ENCODE measurements at places on chromosomes 5 and 9. TPM values are rescaled to one million over a fixed set of nuclear protein-coding genes. Genes with fewer than 3 reads are reported as not detected.

DNA sequence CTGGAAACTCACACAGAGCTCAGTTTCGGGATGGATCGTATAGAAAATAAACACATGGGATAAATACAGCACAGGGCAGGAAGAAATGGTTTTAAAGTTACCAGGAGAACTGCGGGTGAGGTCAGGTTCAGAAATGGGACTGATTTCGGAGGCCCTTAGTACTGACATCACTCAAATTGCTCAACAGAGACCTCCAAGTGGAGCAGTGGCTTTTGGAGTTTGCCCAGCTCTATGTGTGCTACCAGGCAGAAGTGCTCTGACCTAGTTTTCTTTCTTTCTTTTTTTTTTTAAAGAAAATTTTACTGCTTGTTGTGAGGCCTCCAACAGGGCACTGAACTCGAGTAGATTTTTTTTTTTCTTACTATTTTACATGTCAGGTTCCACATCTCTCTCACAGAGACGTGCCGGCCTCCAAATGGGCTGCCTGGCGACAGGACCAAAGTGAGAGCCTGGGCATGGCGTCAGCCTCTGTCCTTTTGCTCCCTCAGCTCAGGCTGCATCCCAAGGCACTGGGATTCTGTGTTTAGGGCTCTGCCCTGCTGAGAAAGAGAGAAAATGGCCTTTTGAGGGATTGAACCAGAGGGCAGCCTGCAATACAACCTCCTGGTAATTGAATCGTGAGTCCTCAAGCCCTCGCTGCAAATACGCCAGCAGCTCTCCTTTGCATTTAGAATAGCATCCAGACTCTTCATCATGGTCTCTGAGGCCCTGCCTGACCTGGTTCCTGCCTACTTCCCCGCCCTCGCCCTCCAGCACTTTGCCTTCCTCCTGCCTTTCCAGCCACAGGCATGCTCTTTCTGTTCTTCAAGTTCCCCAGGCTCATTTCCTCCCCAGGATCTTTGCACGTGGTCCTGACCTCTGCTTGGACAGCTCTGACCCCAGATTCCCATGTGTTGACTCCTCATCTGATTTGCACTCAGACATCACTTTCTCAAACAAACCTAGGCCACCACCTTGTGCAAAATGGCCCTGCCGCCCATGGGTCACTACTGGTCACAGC lies 173.5 kb downstream of the FGF1 start:
- H3K36me3 ChIP-seq = peaks cover 16% of the 10 kb centered on the region
- peaks cover 53% of the 10 kb centered on the region for H3K4me1 ChIP-seq
- peak overlapping the region; percentile 20 for H3K27ac ChIP-seq
- peak overlapping the region; percentile 7 for H3K4me3 ChIP-seq
- H3K27me3 ChIP-seq = no peaks in the 10 kb centered on the region

GRCh38 chr9:1014225-1014624 lies 35.9 kb upstream of the DMRT2 start:
- no peaks in the 10 kb centered on the region for H3K36me3 ChIP-seq
- DNase-seq = no peak
- no peak overlapping the region for H3K4me3 ChIP-seq
- peaks cover 14% of the 10 kb centered on the region for H3K27me3 ChIP-seq
- H3K27ac ChIP-seq = no peak overlapping the region

DNA sequence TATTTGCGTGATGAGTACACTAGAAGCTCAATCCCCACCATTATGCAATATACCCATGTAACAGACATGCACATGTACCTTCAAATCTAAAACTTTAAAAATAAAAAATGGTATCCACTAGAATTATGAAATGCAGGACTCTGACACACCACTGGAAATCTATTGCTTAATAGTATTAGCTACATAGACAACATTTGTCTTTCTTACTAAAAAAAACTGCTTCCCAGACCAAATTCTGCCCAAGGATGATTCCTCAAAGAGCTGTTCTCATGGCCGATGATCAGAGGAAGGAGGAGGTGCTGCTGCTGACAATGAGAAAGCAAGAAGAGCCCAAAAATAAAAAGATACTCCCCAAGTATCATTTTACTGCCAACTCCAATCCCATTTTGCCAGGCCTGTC lies 67.2 kb downstream of the TTC39B start:
- no peaks in the 10 kb centered on the region for H3K27me3 ChIP-seq
- H3K27ac ChIP-seq = no peak overlapping the region
- no peak for DNase-seq
- no peak overlapping the region for H3K4me3 ChIP-seq
- H3K4me1 ChIP-seq = no peaks in the 10 kb centered on the region

Gene MAP1B
- total RNA-seq = 21.5 TPM

Gene PDLIM4
- total RNA-seq = 15.4 TPM

Gene ATG10
- 10.0 TPM for total RNA-seq

Gene GMCL2
- total RNA-seq = not detected

All from Calu3 (cell line).